NCI-H2029 (cell line): ENCODE measurements at places on chromosomes 16 and 17.

DNA sequence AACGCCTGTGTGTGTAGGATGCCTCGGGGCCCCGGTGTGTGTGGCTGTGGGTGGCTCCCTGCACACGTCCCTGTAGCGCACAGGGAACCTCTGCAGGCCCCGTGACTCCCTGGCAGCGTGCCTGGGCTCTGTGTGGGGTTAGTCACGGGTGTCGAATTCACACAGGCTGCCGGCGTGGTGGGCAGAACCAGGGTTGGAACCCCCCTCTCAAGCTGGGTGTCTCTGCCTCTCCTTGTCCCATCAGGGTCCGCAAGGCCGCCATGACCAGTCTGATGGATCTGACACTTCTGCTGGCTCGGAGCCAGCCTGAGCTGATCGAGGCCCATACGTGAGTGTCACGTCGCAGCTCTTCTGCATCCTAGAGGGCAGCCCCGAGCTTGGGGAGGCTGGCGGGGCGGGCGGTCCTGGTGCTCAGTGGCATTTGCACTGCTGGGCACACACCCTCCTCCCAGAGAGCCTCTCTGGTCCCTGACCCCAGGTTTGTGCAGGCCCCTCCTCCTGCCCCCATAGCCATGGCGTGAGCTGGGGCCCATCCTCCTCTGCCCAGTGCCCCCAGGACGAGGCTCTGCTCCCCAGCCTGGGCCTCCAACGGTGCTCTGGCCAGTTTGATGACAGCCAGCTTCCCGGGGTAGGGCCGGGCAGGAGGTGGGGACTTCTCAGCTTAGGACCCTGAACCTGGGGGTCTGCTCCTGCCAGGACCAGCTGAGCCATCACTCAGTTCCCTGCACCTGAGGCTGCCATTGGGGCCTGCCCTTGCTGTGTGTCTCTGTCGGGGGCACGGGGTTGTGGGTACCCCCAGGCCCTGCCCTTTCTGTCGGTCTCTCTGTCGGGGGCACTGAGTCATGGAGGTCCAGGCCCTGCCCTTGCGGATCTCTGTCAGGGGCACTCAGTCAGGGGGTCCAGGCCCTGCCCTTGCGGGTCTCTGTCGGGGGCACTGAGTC, 88.1 kb upstream of the ZNF750 start:
- DNase-seq, result no peak

DNA sequence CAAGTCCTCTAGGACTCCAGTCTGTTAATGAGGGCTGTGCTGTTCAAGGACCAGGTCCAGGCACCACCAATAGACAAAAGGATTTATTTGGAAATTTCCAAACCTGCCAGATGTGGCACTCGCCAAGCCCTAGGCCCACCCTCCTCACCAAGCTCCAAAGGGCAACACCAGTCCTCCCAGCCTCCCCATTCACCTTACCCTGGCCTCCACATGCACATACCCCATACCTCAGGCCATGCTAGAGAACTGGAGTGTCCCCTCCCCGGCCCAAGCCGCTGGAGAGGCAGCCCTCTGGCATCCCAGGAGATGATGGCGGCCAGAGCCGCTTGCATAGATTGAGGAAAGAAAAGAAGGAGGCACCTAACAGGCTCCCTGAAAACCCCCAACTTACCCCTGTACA, 4.6 kb upstream of the FTSJ3 start:
- DNase-seq, result no peak

GRCh38 chr16:11074131-11074530, 129.8 kb downstream of the CLEC16A start:
- DNase-seq, result no peak

DNA sequence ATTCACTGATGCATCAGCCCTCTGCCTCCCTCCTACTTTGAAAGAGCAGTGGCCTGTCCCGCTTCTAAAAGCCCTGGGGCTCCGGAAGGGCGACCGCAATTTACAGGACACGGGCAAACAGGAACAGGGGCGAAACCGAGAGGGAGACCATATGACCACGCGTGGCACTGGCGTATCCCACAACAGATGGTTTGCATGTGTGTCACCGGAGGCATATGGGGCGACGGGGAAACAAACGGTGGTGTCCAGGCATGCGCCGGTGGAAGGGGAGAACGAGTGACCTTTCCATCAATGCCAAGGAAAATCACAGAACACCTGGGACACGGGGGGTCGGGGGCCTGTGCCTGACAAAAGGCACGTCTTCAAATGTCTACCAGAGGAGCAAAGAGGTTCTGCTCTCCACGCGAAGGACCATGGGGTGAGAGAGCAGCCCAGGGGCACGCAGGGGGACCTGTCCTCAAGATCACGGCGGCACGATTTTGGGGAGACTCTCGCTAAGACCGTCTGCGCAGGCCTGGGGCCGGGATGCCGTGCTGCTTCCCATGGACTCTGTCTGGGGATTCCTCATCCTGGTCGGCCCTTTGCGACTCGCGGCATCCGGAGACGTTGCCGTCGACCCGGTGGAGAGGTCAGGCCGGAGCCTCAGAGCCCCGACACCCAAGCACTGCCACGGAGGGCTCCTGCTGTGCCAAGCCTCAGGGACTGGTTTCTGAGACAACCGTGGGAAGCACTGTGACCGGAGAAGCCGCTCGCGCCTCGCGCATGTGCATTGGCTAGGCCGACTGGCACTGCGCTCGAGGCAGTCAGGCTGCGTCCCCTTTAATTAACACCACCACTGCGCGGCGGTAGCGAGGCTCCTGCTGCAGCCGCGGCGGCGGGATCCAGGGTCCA, 12.8 kb upstream of the KCNJ18 start:
- DNase-seq, result no peak

- DNase-seq, result peak; percentile 27
These were observed 847 bp upstream of the PSMC3IP start for GRCh38 chr17:42578282-42578869.

DNA sequence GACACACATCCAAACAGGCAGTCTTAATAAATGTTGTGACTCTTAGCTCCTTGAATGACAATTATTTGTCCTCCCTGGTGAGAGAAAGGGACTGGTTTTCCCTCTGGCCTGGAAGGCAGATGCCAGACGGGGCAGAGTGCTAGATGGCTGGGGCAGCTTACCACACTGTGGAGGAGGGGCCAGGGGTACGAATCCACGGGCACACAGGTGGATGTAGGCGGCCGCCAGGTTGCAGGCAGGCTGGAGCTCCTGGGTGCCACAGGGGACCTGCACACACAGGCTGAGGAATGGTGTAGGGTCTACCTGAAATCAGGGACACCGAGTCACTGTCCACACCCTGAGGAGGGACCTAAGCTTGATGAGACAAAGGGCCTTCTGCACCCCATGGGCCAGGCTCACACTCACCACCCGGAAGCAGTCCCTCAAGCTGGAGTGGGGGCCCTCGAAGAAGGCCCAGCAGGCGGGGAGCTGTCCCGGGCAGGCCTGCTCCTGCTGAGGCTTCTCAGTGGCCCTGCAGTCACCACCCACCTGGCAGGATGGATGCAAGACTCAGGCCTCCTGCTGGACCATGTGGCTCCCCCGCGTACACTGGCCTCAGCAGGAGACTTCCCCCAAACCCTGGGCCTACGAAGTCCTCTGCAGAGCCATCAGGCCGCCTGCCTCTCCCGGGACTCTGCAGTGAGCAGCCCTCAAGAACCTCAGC, 38.4 kb downstream of the RMI2 start:
- DNase-seq, result no peak

- DNase-seq, result no peak
These were observed 36.4 kb upstream of the TMEM97 start for GRCh38 chr17:28282596-28282995.

DNA sequence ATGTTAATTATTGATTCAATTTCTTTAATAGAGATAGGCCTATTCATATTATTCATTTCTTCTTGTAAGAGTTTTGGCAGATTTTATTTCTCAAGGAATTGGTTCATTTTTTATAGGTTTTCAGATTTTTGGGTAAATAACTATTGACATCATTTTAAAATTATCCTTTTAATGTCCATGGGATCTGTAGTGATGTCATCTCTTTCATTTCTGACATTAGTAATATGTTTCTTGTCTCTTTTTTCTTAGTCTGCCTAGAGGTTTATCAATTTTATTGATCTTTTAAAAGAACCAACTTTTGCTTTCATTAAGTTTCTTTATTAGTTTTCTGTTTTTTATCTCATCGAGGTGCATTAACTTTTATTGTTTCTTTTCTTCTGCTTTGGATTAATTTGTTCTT, 162.6 kb downstream of the FTO start:
- no peak for DNase-seq

DNA sequence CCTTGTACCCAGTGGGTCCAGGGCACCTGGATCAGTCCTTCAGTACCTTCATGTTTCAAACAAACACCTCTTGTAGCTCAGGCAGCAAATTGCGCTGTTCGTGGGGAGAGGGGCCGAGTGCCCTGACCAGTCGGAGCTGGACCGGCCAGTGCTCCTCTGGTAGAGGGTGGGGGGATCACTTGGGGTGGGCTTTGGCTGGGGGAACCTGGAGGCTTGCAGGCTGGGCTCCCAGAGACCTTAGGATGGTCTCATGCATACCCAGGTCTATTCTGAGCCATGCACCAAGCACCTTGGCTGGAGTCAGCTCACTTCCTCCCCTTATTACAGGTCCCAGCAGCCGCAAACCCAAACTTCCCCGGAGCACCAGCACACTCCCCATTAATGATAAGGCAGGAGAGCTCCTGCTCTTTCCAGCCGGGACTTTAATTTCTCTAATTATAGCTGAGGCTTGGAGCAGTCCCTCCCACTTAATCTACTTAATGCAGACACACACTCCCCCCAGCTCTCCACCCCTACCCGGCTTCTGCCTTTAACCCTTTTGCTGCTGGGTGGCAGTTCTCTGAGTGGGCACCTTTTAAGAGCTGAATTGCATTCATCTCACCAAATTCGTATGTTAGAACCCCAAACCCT, 26.3 kb upstream of the MGAT5B start:
- no peak for DNase-seq

DNA sequence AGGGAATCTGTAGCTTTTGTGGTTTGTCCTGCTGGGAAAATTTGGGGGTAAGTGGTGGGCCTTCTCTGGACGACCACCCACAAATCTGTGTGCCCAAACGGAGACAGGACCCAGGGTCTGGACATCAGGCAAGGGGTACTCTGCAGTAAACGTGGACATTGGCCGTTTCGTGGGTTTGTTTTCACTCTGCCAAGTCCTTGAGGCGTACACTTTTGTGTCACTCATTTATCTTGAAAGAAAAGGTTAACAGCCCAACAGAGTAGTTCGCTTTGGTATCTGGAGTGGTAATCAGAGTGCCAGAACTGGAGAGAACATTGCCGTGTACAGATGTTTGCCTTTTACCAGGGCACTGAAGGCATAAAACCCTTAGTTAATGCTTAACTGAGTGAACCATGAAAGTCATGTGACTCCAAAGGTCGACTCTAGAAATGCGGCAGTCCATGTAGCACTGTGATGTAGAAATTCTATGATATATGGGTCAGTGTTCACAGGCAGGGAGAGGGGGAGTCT, 15.4 kb downstream of the NAA60 start:
- DNase-seq, result no peak

- no peak for DNase-seq
These were observed 40.2 kb downstream of the TSC2 start for GRCh38 chr16:2087748-2088631.

DNA sequence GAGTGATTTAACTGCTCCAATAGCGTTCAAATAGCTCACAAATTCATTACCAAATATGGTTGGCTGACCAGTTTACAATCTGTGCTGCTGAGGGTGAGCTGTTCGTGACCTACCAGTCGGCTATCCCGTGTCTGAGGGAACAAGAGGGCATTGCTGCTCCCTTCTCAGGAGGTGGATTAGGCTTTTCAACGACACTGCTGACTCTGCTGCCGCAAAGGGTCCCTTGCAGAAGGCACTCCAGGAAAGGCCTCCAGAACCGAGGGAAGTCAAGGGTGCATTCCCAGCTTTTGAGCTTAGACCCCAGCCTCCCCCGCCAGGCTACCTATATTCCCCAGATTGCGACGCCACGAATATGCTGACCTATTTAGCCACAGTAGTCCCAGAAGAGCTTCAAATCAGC, 32.3 kb downstream of the GJC1 start:
- no peak for DNase-seq

DNA sequence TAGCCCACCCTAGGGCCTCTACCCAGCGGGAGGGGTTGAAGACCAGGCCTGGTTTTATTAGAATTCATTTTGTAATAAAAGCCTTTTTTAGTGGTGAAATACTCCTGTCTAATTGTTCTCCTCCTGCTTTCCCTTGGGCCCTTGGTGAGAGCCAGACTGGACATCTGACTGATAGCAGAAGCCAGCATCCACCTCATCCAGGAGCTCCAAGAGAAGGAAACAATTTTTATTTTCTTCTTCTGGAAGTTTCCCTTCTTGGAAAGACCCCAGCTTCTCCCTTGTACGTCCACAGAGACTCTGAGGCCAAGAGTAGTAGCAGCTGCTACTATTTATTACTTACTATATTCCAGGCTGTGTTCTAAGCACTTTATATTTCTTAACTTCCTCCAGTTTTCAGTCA, 4.0 kb upstream of the PHKG2 start:
- no peak for DNase-seq

- no peak for DNase-seq
These were observed 957 bp downstream of the OXLD1 start for GRCh38 chr17:81665205-81666091.

DNA sequence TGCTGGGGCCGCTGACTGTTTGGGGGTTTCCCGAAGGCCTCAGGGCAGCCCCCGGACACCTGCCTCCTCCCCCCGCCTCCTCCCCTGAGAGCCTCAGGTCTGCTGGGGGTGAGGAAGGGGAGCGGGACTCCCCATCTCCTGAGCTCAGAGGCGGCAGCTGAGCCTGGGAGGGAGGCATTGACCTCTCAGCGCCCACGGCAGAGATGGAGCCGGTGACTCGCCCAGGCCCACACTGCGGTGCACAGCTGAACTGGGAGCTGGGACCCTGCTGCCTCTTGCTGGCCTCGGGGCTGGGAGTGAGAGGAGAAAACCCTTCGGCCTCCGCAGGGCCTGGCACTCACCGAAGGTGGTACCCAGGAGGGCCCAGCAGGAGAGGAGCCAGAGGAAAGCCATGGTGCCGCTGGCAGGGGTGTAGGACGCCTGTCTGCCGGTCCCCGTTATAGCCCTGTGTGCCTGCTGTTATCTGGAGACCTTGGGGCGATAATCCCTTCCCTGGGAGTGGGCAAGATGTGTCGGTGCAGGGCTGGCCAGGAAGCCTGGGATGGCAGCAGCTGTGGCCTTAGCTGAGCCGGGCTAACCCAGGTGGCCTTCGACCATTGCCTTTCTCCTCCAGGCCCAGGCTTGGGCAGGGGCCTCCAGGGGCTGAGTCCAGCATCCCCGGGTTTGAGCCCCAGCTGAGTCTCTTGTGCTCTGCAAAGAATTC, at the start of gene CTRB2:
TSS of gene CTRB2 (minus strand) at position 413 of the 703 bp plus-strand sequence. CDS start at position 393, 20 bp downstream.
- DNase-seq, result no peak

- no peak for DNase-seq
These were observed 1.5 kb upstream of the ABCA6 start for GRCh38 chr17:69143151-69143550.

GRCh38 chr17:27984816-27985215, 57.7 kb upstream of the NLK start:
- no peak for DNase-seq
